IPS-NIHi11 (cell line): ENCODE measurements at places on chromosomes 2 and 18.

DNA sequence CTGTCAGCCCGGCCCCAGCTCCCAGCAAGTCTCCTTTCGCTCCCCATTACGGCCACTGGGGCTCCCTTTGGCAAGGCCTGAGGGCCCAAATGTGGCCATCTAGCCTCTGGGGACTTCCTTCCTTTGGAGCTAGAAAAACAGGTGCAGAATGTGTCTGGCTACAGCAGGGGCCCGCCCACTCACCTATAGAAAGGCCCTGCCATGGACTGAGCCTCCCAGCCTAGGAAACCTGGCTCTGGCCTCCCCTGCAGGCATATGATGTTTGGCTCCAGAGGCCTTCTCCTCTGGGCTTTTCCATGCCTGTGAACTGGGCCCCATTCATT, 55.3 kb upstream of the ALPP start:
- no peak for DNase-seq

DNA sequence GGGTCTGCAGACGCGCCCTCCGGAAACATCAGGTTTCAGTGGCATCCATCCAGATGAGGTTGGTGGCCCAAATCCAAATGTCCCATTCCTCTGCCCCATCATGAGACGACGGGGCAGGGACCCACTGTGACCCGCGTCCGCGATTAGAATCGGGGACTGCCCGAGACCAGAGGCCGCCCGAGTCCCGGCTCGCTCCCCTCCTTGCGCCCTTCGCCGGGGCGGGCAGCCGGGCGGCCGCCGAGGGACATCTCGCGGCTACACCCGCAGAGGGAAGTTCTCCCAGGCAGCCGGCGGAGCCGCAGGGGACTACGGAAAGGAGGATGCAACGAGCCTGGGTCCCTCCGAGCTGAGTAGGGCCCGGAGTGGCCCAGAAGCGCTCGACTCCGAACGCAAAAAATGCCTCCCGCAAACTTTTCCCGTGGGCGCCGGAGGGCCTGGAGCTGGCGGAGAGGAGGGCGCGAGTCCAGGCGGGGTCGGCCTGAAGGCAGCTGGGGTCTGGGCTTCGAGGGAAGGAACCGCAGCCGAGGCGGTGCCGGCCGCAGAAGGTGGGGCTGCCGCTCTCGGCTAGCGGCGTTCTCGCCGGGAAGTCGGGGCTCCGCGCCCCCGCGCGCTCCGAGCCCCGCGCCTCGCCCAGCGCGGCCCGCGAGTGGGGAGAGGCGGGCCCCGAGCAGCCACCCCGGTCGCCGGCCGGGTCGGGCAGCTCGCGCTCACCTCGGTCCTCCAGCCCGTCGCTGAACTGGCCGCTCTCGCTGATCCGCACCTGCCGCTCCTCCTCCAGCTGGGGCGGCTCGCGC, 580 bp downstream of the TMEM163 start:
- peak; percentile 54 for DNase-seq

GRCh38 chr2:23091019-23091418, 294.0 kb upstream of the KLHL29 start:
- DNase-seq: no peak

- no peak for DNase-seq
Measured at GRCh38 chr2:20507166-20507692, 60.4 kb downstream of the RHOB start.

- no peak for DNase-seq
Measured at GRCh38 chr2:63571291-63571690, 17.0 kb downstream of the WDPCP start.

DNA sequence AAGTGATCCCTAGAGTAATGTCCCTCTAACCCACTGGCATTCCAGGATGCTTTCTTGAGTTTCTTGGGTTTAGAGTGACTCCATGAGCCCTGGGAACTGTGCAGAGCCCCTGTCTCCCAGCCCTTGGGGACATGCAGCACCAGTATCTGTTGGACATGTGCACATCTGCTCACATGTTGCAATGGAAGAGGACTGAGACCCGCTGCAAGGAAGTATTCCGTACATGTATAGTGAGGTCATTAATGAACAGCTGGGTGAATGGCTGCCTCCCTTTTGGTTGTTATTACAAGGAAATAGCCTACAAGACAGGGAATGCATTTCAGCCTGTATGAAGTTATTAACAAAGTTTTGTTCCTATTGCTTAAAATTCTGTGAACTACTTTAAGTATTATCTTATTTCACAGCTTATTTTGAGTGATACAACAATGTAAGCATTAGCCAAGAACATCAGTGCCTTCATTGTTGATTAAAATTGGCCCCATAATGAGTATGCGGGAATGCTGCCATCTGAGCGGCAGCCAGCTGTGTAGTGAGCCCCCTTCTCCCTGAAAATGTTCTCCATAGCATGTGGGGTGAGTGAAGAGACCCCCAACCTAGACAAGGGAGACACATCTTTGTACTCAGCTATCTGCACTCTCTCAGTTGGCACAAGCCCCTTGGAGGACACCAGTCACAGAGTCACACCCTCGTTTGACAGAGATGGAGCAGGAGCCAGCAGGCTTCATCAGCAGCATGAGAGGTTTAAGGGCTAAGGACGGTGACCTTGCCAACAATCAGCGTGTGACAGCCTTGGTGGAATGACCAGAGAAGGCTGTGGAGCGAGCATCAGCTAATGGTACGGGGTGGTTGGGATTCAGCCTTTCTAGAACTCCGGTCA, 87.4 kb downstream of the FAM210A start:
- DNase-seq: no peak

DNA sequence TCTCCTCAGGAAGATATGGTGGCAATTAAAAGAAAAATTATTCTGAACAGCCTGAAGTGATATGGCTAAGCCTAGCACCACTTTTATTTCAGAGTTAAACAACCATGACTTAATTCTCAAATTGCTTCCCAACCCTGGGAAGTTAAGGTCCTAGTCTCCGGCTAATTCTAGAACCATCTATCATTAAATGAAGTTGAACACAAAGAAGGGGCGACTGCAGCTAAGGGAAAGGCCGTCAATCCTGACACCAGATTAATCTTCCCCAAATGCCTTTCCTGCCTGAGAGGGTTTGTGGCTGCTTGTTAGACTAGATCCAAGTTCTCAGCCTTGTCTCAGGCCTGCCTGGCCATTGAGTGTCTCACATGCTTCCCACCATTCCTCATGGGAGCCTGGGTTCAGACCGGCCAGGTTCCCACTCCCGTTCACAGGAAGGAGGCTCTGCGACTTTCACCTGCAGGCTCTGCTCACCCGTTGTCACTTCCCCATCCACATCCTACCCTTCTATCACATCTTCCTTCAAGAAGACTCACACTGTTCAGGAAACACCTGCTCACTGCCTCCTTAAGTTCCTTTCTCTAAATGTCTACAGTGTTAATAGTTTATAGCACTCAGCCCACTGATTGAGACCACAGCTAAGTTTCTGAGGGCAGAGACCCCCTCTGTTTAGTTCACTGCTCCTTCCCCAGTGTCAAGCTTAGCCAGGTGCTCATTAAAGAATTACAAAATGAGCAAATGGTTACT, 282.9 kb upstream of the REV1 start:
- DNase-seq: no peak

DNA sequence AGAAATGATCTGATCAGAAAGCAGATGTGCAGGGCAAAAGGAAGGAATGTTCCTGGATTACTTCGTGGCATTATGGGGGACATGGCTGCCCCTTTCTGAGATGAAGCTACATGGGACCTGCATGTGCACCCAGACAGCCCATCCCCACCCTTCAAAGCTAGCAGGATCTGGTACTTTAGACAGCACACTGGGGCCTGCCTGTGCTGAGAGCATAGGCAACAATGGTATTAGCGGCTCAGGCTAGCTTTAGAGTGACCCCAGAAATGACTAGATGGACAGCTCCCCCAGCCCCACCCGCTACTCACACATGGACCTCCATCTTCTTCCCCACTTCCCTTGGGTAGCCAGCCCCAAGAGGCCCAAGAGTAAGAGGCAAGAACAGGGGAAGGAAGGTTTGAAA, 61.5 kb upstream of the NFE2L2 start:
- DNase-seq: no peak

DNA sequence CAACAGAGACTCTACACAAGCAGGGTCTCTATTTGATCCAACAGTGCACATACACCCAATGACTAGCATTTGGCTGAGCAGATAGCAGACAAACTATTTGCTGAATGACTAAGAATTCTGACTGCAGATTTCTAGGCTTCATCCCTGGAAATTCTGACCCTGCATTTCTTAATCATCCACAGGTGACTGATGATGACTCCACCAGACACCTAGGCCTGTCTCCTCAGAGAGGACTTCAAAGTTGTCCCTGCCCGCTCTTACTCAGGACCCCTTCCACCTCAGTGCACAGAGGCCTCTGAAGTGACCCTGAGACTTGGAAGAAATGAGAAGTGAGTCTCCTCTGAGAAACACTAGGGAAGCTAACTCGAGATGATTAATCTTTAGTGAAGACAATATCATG, 51.3 kb downstream of the SEPTIN10 start:
- DNase-seq: no peak

DNA sequence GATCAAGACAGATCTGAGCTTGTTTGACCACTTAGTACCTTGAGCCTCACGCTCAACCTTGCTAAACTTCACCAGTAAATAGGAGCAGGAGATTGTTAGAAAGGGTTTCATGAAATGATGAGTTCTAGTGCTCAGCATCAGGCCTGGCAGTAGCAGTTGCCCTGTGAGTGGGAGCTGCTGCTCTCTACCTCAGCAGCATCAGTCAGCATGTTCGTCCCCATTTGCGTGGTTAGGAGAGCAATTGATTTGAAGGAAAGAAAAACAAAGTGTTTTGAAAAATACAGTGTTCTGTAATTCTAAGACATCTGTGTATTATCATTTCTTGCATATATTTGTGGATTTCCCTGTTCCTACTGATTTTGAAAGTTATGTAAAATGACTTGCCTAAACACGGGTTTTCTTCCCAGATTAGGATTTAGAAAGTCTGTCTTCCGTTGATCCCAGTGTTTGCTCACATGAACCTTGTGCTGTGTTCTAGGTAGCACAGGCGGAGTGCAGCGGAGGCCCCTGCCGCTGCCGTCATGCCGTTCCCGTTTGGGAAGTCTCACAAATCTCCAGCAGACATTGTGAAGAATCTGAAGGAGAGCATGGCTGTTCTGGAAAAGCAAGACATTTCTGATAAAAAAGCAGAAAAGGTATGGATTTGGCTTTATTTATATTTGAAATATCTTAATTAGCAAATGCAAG, 47.0 kb downstream of the CAB39 start:
- no peak for DNase-seq

DNA sequence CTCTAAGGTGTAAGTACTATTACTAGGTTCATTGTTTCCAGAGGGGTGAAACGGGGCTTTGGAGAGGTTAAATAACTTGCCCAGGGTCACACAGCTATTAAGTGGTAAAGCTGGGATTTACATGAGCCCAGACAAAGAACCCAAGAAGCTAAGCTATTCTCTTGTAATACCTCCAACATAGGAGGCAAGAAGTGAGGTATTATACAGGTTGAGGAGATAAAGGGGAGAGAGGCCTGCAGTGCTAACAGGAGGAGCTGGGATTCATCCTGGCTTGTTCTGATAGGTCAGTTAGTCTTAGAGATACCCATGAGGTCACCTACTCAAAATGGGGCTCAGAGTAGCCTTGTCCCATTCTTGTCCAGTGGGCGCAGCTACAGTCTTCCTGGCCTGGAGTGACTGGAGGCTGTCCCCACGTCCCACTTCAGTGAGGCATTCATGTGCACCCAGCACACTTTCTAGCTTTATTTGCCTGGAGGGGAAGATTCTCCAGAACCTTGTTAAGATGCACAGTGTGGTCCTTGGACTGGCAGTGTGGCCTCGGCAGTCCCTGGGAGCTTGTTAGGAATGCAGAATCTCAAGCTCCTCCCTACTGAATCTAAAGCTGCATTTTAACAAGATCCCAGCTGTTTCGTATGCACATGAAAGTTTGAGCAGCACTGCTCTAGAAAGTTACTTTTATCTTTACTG, 63.5 kb downstream of the MEIS1 start:
- DNase-seq: no peak
